ENCODE measurements at places on chromosomes 1 and 21. TPM values are rescaled to one million over a fixed set of nuclear protein-coding genes. Genes with fewer than 3 reads are reported as not detected.

- DNase-seq: no peak
Measured at GRCh38 chr1:51302746-51303145, 27.6 kb downstream of the TTC39A start.

DNA sequence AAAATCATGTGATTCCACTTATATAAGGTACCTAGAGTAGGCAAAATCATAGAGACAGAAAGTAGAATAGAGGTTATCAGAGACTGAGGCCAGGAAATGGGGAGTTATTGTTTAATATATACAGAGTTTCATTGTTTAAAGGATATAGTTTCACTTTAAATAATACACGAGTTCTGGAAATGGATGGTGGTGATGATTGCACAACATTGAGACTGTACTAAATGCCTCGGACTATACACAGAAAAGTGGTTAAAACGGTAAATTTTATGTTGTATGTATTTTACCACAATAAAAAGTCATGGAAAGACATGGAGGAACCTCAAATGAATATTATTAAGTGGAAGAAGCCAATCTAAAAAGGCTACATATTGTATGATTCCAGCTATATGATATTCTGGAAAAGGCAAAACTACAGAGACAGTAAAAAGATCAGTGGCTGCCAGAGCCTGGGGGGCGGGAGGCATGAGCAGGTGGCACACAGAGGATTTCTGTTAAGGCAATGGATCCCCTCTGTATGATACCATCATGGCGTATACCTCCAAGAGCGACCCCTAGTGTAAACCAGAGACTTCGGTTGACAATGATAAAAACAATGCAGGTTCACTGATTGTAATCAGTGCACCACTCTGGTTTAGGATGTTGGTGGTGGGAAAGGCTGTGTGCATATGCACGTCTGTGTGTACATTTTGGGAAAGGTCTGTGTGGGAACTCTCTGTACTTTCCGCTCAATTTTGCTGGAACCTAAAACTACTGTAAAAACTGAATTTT is 7.5 kb downstream of the C1orf198 start:
- DNase-seq: no peak

GRCh38 chr1:95201905-95202304 is 32.1 kb upstream of the RWDD3 start:
- no peak for DNase-seq

GRCh38 chr1:13730751-13731482 is 30.9 kb downstream of the PRDM2 start:
- no peak for DNase-seq

DNA sequence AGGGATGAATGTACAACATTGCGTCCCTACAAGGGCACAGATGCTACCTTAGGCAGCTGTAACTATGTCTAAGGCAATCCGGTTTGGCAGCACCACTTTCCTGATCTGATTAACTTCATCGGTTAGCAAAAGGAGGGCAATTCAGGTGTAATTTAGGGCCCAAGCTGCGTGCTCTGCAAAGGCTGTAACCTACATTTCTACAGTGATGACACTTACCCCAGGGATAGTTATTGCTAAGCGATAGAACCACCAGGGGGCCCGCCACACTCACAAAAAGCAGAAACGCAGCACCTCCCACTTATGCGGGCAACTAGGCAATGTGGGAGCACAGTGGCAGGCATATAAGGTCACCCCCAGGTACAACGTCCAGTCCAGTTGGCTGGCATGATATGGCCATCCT is 113.5 kb downstream of the GDAP2 start:
- no peak for DNase-seq

LRRC7 gene
- polyA plus RNA-seq: not detected

GSTM5 gene
- polyA plus RNA-seq: 2.5 TPM

Data from sigmoid colon (tissue), 7 donors.